ENCODE measurements at places on chromosomes 11 and 22.
A peak's percentile ranks its signal among the peaks of the same experiment; 100 is the strongest.

DNA sequence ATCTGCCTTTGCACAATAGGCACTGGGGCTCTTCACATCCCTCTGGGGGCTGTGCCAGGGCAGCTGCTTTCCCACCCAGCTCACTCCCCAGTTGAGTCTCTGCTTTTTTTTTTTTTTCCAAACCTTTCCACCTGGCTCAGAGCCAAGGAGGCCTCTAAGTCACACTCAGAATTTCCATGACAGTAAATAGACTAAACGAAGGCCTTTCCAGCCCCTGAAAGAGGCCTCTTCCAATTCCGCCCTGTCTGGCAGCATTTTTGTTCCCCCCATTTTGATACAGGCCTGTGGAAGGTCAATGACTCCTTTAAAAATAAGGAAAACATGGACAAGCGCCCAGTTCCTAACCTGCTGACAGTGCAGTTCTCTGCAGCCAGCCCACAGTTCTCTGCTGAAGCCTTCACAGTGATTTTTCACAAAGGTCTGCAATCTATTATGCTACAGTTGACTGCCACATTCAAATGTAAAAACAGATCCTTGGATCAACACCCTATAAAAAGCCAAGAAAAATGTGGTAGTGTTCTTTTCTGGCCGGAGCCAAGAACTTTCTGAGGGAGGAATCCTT lies 107.5 kb upstream of the SESN3 start:
- DNase-seq: no peak

DNA sequence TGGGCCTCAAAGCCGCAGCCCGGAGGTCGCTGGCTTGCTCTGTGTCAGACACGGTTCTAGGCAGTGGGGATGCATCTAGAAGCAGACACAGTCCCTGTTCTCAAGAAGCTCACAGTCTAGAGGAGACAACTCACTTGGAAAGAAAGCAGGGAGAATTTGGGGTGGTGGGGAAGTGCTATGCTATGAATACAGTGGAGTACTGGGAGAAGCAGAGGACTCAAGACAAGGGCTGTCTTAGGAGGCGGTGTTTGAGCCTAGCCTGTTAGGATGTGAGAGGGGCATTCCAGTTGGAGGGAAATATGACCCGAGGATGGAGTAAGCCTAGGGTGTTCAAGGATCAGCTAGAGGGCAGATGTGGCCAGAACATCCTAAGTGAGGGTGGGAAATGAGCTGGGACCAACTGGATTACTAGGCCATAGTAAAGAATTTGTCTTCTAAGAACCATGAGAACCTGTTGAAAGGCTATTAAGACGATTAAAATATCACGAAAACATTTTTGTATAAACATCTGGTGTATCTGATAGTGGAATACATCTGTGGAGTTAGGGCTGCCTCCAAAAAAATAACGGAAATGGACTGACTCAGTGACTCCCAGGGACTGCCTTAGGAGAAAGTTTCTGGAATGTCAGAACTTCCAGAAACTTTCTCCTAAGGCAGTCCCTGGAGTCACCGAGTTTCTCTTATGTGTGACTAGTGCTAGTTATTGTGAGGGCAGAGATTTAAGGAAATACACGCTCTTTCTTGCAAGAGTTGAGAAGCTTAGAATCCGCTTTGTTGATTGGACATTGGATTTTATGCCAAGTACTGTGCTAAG lies 1.1 kb upstream of the PITPNB start:
- DNase-seq: peak; percentile 52

GRCh38 chr11:77967121-77967520 lies 27.3 kb downstream of the INTS4 start:
- no peak for DNase-seq

DNA sequence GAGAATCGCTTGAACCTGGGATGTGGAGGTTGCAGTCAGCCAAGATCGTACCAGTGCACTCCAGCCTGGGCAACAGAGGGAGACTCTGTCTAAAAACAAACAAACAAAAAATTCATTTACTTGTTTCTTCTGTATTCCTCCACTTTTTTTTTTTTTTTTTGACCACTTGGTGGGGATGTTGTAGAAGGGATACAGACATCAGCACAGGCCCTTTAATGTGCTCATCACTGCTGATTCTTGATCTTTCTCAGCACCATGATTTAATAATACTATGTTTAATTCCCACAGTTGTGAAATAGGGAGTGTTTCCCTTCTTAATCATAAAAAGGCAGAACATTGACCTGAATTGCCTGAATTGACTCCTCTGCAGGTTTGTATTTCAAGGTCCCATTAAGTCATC lies 4.5 kb downstream of the TTC9C start:
- DNase-seq: no peak

GRCh38 chr22:39132281-39132680 lies 20.2 kb downstream of the CBX7 start:
- no peak for DNase-seq

DNA sequence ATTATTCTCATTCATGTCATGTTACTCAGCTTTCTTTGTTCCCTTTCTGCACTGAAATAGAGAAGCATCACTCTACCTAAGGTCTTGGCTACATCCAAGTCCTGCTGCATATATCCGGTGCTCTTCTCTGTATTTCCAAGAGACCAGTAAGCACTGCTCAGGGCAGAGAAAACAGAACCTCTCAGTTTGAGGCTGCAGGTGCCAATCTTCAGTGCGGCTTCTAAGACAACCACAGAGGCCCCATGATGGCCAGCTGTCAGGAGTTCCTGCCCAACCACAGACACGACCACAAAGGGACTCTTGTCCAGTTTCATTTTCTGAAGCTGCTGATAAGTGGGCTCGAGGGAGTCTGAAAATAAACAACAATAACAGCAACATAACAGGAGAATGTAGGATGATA lies 378.4 kb upstream of the PITPNB start:
- no peak for DNase-seq

DNA sequence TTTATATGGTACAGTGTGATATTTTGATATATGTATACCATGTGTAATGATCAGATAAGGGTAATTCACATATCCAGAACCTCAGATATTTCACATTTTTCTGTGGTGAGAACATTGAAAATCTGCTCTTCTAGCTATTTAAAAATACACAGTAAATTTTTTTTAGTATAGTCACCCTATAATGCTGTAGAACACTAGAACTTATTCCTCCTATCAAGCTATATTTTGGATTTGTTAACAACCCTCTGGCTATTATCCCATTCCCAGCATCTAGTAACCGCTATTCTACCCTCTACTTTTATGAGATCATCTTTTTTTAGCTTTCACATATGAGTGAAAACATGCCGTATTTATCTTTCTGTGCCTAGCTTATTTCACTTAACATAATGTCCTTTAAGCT lies 65.5 kb upstream of the SYT9 start:
- peak; percentile 73 for DNase-seq

- DNase-seq: no peak
These were observed 2209.7 kb downstream of the LRRC4C start for GRCh38 chr11:39249566-39250365.

- no peak for DNase-seq
These were observed 59.2 kb upstream of the USP47 start for GRCh38 chr11:11782532-11783110.

DNA sequence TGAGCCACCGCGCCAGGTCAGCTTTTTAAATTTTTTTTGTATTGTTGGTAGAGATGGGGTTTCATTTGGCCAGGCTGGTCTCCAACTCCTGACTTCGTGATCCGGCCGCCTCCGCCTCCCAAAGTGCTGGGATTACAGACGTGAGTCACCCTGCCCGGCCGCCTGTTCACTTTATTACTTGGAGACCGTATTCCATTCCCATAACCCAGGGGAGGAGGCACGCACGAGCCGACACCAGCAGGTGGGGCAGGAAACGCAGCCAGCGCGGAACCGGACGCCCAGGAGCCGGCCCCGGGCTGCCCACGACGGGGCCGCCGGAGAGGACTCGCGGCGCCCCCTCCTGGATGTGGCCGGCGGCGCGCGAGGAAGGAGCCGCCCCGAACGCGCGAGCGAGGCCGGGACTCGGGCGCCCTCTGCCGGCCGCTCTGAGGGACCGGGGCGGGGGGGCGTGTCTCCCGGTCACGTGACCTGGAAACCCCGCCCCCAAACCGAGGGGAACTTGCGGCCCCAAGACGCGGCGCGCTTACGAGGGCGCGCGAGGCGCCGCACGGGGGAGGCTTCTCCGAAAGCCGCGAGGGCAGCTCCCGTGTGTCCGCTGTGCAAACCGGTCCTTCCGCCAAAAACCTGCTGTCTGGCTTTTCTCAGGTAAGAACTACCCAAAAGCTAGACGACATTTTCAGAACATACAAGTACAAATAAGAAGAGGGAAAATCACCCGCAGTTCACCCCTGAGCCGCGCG lies 11.6 kb upstream of the RNH1 start:
- DNase-seq: peak; percentile 53

DNA sequence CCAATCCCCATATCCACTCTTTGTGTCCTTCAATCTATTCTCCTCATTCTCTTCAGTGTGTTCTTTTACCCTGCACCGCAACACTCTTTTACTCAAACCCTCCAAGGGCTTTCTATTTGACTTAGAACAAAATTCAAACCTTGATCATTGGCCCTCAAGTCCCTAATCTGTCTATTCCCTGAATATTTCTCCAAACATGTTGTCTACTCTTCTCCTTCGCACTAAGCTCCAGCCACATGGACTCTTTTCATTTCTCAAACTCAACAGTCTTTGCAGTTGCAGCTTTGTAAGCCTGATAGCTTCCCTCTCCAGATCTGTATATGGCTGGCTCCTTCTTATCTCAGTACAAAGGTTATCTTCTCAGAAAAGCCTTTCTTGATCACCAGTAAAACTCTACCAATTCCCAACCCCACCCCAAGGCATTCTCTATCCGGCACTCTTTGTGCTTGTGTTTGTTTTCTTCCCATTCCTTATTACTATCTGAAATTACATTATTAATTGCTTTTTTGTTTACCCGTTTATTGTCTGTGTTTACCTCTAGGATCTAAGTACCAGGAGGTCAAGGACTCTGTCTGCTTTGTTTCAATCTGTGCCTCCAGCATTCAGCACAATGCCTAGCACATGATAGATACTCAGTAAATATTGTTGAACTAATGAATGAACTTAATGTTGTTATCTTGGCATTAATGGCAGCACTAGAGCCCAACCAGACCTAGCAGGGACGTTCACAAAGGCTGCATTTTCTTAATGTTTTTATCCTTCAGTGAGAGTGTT lies 147.4 kb downstream of the BBOX1 start:
- no peak for DNase-seq

GRCh38 chr11:66857927-66858185 lies 992 bp downstream of the LRFN4 start:
- DNase-seq: no peak

GRCh38 chr11:77446911-77447629 lies 26.8 kb downstream of the PAK1 start:
- DNase-seq: no peak

DNA sequence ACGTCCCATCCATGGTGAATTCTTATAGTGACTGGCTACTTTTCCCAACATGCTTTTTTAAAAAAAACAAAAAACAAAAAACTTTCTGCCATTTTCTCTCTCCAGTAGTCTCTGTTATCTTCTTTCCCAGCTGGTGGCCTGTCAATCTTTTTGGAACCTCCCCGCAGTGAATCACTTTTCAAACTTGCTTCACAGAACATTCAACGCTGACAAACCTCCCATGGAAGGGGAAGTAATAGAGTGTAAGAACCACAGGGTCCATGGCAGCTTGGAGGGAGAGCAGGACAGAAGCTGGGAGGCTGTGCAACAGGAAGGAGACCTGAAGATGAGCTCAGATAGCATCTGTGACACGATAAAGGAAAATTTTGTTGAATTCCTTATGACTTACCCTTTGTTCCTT lies 9.8 kb upstream of the CECR2 start:
- DNase-seq: no peak

GRCh38 chr11:65432686-65433582 lies 10.3 kb downstream of the NEAT1 start:
- no peak for DNase-seq

DNA sequence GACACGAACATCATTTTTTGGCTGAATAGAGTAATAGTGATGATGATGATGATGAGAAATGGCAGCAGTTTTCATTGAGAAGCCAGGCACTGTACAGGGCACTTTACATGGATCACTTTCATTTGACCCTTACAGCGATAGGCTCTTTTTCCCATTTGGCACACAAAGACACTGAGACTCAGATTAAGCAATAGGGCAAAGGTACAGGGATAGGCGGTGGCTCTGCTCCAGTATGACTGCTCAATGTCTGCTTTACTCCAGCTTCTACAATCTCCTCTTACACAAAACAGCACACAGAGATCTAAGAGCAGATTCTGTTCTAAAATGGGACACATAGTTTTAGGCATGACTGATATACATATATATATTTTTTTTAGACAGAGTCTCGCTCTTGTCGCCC lies 40.6 kb downstream of the MPPED2 start:
- DNase-seq: no peak

- DNase-seq: no peak
These were observed 40.9 kb upstream of the CELSR1 start for GRCh38 chr22:46578251-46578823.

DNA sequence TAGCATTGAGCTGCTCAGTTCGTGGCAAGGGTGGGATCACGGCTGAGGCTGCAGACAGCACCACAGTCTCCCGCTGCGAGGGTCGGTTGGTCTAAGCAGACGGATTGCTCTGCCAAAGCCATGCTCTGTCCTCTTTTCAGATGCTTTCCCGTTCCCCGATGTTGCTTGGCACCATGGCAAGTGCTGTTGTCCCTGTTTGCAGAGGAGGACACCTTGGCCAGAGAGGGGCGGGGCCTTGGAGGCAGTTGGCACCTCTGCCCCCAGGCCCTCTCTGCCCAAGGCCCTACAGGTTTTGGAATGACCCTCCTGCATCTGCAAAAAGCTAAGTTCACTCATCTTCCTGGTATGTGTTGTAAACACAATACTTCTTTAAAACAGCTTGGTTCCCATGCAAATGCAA lies 11.6 kb downstream of the CCDC157 start:
- DNase-seq: no peak

DNA sequence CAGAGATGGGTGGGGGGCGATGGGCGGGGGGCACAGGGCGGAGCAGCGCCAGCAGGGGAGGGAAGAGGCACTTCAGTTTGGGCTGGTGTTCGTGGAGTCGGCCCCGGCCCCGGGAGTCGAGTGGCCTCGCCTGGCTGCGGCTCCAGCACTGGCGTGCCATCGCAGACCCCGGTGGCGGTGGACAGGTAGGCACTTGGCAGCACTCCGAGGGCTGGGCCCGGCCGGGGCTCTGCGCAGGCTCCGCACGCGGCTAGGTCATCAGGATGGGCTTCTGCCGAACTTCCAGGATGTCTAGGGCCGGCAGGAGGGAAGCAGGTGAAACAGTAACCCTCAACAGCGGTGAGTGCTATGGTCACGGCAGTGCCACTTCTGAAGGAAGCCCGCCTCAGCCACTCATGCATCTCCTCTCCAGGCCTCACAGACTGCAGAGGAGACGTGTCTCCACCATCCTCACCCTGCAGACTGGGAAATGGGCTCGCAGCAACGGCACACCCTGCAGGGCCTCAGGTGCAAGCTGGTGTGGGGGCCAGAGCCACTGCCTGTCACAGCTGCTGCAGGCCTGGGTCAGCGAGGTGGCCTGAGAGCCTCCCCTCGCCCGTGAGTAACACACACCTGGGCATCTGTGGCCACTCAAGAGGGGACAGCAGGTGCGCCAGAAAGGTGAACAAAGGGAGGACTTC lies 33.3 kb downstream of the NUP50 start:
- DNase-seq: no peak
